Heart left ventricle (tissue), 16 donors: ENCODE measurements at places on chromosomes 1 and 21. TPM values are rescaled to one million over a fixed set of nuclear protein-coding genes. Genes with fewer than 3 reads are reported as not detected.

The HJV gene
- 37.7 TPM for polyA plus RNA-seq

The DESI2 gene
- 8.2 TPM for polyA plus RNA-seq

The AMPD1 gene
- not detected for polyA plus RNA-seq

The LCE2B gene
- polyA plus RNA-seq, result not detected

The ICOSLG gene
- 2.6 TPM for polyA plus RNA-seq
